Left cardiac atrium (tissue), 4 donors: ENCODE measurements at places on chromosomes 5 and 9. TPM values are rescaled to one million over a fixed set of nuclear protein-coding genes. Genes with fewer than 3 reads are reported as not detected.

The F12 gene
- total RNA-seq, result 0.39 TPM

The CKMT2 gene
- 839 TPM for total RNA-seq

The SEMA6A gene
- 5.7 TPM for total RNA-seq

The SOHLH1 gene
- total RNA-seq, result not detected

The CATSPER3 gene
- 0.31 TPM for total RNA-seq

The SLC46A2 gene
- total RNA-seq, result not detected

The MYMK gene
- not detected for total RNA-seq
